ENCODE measurements at places on chromosomes 1 and 21.

DNA sequence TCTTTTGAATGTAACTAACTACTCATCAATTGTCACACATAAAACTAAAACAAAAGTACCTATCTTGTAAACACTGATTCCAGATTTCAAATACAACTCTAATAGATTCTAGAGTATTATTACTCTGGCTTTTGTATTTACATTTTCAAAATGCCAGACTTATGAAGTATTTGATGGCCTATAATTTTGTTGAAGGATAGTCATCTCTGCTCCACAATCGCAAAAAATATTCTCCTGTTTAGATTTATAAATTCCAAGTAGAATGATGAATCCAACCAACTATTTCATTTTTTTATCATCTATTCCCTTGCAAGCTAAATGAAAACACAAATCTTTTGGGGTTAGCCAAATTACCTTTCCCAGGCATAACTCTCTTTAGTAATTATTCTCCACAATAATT, 75.0 kb upstream of the GUCA2A start:
- no peak for DNase-seq

DNA sequence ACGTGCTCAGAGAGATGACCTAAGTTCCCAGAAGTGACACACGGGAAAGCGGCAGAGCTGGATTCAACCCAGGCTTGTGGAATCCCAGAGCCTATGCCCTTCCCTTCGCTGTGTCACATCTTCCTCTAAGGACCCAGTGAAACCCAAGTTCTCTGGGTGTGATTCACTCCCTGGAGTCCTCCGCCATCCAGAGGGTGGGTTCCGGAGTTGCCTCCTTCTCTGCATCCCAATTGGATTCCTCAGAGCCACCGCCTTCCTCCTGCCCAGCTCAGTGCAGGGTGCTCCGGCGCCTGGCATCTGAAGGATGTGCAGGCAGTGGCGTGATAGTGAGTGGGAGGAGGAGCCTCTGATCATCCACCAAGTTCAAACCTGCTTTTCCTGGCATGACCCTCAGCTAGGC, 20.7 kb upstream of the RCC2 start:
- DNase-seq: no peak

DNA sequence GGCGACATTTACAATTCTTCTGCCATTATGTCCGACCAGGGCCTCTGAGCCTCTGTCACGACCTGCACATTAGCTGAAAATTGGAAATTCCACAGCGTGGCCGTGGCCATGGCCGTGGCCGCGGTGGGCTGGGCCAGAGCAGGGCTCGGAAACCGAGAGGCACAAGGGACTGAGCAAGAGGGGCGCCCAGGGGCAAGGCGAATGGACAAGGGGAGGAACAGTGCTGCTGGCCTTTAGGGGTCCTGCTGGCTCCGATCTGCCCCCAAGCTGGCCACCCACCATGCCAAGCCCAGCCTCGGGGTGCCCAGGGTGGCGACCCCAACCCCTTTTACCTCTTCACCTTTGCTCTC, 75.0 kb downstream of the TAS1R2 start:
- no peak for DNase-seq

- DNase-seq: no peak
These were observed 283.2 kb upstream of the LRRC7 start for GRCh38 chr1:69284508-69284907.

- DNase-seq: no peak
These were observed 98.8 kb downstream of the ZNF644 start for GRCh38 chr1:90922996-90923395.

GRCh38 chr1:65378247-65378946, 42.1 kb upstream of the LEPR start:
- DNase-seq: no peak

DNA sequence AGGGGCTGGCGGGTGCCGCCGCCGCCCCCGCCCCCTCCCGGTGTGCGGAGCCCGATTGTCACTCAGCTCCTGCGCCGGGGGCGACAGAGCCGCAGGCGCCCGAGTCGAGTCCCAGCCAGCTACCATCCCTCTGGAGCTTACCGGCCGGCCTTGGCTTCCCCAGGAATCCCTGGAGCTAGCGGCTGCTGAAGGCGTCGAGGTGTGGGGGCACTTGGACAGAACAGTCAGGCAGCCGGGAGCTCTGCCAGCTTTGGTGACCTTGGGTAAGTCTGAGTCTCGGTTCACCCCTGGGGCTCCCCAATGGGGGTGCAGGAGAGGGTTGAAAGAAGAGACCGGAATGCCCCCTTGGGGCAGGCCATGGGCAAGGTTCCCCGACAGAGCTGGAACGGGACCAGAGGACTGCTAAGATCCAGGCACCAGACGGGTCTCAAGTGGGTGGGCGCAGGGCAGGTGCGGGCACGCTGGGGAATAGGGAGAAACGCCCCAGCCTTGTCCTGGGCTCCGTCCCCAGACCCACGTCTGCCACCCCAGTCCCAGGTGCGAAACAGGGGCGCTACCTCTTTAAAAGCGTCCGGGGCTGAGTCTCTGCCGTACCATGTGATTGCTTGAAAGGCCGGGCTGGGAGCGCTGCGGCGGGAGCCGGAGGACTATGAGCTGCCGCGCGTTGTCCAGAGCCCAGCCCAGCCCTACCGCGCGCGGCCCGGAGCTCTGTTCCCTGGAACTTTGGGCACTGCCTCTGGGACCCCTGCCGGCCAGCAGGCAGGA, at the start of gene ADORA1:
Gene ADORA1 (plus strand): TSS at position 61 of the 765 bp plus-strand sequence. CDS start 1,116 bp downstream, outside the sequence.
- DNase-seq: no peak

All from CD4-positive, alpha-beta T cell treated with Interleukin-4 for 1 hour (primary cell).